CD4-positive, alpha-beta memory T cell (primary cell): ENCODE measurements at places on chromosomes 4 and X.

GRCh38 chr4:81272671-81273070 is 57.6 kb upstream of the PRKG2 start:
- DNase-seq: no peak

DNA sequence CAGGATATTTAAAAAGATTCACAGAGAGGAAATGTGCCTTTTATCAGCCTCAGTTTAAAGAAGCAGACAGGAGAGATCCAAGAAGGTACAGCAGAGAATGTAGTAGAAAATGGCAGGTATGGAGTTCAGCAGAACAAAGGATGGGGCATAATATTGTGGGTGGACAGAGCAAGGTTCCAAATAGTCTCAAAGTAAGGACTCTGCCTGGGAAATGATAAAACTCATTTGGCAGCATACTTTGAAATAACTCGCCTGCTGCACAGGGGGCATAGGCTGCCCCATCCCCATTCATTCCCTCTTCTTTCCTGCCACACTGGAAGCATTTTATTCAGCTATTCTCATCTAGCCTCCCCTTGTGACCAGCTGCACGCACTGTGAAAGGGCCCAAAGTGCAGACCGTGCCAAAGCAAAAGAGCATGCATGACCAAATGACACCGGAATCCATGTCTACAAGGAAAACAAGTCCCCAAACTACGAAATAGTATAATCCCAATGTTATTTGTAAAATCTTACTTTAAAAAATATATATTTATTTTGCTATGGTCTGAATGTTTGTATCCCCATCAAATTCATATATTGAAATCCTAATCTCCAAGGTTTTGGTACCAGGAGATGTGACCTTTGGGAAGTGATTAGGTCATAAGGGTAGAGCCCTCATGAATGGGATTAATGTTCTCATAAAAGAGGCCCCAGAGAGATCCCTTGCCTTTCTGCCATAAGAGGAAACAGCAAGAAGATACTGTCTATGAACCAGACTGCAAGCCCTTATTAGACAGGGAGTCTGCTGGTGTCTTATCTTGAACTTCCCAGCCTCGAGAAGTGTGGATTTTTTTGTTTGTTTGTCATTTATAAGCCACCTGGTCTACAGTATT is 77.4 kb upstream of the PRSS48 start:
- DNase-seq: no peak

DNA sequence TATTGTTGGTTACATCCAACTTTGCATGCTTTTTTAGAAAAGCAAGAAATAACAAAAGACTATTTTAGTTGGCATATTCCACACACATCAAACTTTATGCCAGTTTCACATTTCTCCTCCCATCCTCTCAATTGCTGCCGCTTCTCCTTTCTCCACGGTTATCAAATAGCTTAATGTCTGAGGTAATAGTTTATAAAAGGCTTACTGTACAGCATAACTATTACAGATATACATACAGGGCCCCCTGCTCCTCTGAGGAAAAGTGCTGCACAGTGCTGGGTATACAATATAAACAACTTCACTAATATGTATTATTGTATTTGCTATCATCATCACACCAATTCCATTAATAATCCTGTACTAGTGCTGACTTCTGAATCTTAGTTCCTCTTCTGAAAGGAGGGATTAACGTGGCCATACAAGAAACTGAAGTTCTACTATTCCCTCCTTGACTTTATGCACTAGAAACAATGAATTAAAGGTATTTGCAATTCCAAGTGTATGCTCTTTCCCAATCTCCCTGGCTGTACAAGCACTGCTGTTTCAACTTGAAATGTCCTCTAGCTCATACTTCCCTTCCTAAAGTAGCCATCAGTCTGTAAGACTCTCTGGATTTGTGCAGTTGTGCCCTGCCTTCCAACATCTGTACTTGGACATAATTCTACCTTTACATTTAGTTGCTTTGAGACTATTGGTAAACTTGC is 2.5 kb downstream of the CCNI start:
- no peak for DNase-seq

DNA sequence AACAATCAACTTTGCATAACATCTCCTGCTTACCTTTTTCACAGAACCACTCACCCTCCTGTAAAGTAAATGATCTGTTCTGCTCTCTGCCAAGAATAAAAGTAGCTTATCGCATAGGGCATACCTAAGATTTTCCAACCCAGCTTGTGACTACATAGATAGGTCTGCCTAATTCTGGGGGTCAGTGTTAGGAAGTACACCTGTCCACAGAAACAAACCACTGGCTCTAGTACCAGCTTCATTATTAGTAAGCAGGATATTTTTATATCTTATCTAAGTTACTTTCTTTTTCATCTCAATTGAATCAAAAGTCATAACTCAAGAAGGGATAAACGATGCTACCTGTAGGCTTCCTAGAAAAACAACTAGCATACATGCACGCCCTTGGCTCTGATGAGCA is 23.8 kb downstream of the CXCL1 start:
- no peak for DNase-seq

GRCh38 chrX:40095583-40096394 is 2.0 kb downstream of the BCOR start:
- DNase-seq: peak; percentile 67

DNA sequence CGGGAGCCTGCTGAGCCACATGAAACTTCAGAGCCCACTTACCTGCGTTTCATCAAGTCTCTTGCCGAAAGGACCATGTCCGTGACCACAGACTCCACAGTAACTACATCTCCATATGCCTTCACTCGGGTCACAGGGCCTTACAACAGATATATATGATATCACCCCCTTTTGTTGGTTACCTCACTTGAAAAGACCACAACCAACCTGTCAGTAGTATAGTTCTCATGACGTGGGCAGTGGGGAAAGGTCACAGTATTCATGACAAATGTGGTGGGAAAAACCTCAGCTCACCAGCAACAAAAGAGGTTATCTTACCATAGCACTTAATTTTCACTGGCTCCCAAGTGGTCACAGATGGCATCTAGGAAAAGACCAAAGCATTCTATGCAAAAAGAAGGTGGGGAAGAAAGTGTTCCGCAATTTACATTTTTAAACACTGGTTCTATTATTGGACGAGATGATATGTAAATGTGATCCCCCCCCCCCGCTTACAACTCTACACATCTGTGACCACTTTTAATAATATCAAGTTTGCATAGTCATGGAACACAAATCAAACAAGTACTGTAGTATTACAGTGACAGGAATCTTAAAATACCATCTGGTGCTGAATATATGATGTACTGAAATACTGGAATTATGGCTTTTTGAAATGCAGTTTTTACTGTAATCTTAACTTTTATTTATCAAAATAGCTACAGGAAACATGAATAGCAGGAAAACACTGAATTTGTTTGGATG is 129.9 kb downstream of the TET2 start:
- DNase-seq: no peak

- no peak for DNase-seq
These were observed 1144.4 kb downstream of the NLGN4X start for GRCh38 chrX:5084279-5084678.

- no peak for DNase-seq
These were observed 220.7 kb upstream of the CASK start for GRCh38 chrX:42143866-42144592.

DNA sequence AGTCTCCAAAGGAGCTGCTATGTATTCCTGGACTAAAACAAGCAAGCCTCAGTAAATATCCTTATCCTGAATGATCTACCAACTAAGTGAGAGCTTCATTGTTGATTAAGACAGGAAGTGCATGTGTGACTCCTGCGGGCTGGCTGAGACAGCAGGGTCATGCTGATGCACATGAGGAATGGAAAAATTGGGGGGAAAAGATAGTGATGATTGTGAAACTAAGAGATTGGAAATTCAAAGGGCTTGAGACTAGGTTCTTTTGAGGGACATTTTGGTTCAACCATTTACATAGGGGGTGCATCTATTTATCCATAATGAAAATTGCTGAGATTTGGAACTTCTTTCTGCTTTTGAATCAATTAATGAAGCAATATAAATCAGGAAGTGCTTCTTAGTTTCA is 61.1 kb upstream of the C1QTNF7 start:
- DNase-seq: no peak

- DNase-seq: no peak
These were observed 11.8 kb upstream of the PDGFC start for GRCh38 chr4:156983366-156983765.

GRCh38 chr4:85200106-85200505 is 233.6 kb upstream of the WDFY3 start:
- no peak for DNase-seq

DNA sequence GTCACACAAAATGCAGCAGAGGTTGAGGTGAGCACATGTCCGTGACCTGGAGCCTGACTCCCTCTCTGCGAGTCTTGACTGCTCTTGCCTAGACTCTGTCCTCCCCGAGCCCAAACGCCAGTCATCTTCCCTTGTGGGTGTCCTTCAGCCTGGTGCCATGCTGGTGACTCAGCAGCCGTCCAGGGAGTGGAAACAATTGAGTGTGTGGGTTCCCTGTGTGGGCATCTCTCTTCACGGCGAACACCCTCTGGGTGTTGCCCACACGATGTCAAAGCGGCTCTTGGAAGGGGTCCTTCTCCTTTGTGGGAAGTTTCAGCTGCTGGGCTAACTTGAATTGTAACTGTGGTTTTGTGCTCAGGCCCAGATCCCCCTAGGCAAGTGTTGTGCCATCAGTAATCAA is 17.5 kb upstream of the MSANTD1 start:
- DNase-seq: no peak

DNA sequence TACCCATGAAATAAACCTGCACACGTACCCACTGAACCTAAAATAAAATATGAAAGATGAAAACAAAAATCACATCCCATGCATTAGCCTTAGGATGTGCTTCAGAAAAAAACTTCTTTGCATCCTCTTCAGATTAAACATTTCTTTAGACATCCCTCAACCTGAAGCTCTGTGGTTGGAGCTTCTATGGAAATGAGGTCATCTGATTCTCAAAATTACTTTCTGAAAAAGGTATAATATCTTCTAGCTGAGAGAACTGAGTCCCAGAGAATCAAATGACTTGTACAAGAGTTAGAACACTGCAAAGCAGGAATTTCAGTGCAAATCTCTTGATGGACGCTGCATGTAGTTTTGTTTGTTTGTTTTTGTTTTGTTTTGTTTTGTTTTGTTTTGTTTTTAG is 19.1 kb upstream of the ANTXR2 start:
- DNase-seq: no peak

- no peak for DNase-seq
These were observed 29.1 kb downstream of the PPP2R2C start for GRCh38 chr4:6443035-6444023.

GRCh38 chrX:139554376-139554775 is 23.8 kb downstream of the F9 start:
- DNase-seq: no peak
